ENCODE measurements at places on chromosomes 6 and 20. TPM values are rescaled to one million over a fixed set of nuclear protein-coding genes. Genes with fewer than 3 reads are reported as not detected.

GRCh38 chr6:82040405-82041221, 206.9 kb downstream of the IBTK start:
- H3K4me3 ChIP-seq, result no peak overlapping the region
- peak; percentile 76 for DNase-seq
- no peak overlapping the region for H3K27ac ChIP-seq
- H3K36me3 ChIP-seq, result no peaks in the 10 kb centered on the region
- no peaks in the 10 kb centered on the region for H3K27me3 ChIP-seq
- H3K4me1 ChIP-seq, result peaks cover 4% of the 10 kb centered on the region

Gene TFAP2D
- total RNA-seq, result not detected

DNA sequence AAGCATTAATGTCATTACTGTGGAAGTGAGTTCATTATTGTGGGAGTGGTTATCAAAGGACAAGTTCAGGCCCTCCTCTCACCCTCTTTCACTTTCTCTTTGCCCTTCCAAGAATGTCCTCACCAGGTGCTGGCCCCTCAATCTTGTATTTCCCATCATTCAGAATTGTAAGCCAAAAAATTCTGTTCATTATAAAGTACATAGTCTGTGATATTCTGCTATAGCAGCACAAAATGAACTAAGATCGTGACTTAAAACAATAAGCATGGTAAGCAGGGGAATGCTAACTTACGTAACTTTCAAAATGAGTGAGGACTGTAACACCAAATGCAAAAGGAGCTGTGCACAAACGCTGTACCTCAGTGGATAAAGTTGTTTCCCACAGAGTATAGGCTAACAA, 515.7 kb upstream of the BTBD3 start:
- no peak overlapping the region for H3K4me3 ChIP-seq
- 0 out of 2 replicates have a peak, but pooled peaks cover 11% of the 10 kb centered on the region for H3K4me1 ChIP-seq
- no peaks in the 10 kb centered on the region for H3K36me3 ChIP-seq

DNA sequence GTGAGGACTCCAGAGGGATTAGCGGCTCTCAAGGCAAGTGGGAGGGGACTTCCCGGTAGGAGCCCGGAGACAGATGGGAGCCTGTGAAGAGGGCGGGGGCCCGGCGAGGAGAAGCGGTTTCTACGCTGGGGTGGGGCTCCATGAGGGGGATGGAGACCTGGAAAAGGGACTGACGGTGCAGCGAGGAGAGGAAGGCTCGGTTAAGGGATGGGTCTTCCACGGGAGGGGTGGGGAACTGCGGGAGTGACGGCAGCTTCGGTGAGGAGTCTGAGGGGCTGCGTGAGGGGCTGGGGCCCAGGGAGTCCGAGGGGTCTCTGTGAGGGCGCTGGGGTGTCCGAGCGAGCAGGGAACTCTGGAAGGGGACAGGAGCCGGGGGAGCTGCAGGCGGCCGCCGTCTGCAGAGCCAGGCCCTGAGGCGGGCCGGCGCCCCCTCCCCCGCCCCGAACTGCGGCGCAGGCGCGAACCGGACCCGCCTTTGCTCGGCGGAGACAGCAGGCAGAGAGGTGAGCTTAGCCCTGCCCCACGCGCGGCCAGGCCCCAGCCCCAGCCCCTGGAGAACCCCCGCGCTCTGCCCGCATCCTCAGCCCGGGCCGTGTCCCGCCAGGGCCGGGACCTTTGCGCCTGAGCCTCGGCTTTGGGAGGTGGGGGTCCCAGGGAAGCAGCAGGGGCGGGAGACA, at the start of gene NRSN2:
Gene NRSN2 (plus strand): TSS at position 472 of the 677 bp plus-strand sequence. CDS start 2,533 bp downstream, outside the sequence.
- peaks cover 5% of the 10 kb centered on the region for H3K36me3 ChIP-seq
- no peaks in the 10 kb centered on the region for H3K27me3 ChIP-seq
- peak within 1 kb of the TSS; percentile 84 for H3K27ac ChIP-seq
- peak within 1 kb of the TSS; percentile 86 for H3K4me3 ChIP-seq
- peak; percentile 83 for DNase-seq
- H3K4me1 ChIP-seq, result no peaks in the 10 kb centered on the region

DNA sequence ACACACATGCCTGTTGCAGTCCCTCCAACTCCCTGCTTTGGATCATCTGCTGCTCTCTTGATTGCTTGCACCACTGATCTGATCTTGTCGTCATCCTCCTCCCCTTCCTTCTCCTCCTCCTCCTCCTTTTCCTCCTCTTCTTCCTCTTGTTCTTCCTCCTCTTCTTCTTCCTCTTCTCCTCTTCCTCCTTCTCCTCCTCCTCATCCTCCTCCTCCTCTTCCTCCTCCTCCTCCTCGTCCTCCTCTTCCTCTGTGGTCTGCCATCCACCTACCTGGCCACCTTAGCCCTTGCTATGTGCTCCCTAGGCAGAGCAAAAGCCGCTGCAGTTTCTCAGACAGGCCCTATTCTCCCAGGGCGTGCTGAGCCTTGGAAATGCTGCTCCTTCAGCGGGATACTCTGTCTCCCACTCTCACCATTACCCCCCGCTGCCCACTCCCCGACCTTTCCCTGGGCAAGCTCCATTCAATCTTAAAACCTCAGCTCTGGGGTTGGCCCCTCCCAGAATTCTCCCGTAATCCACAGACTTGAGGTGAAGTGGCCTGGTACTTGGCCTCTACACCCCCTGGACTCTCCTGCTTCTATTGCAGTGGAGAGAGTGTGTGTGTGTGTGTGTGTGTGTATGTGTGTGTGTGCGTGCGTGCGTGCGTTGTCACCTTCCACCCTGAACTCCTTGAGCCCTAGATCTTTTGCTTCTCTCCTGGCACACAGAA, 105.0 kb downstream of the SASH1 start:
- no peak for DNase-seq
- no peak overlapping the region for H3K27ac ChIP-seq
- no peaks in the 10 kb centered on the region for H3K27me3 ChIP-seq
- peaks cover 24% of the 10 kb centered on the region for H3K36me3 ChIP-seq

Gene TNFRSF6B
- total RNA-seq, result 39.9 TPM

- H3K4me1 ChIP-seq, result no peaks in the 10 kb centered on the region
- H3K27me3 ChIP-seq, result no peaks in the 10 kb centered on the region
- H3K36me3 ChIP-seq, result no peaks in the 10 kb centered on the region
- H3K27ac ChIP-seq, result no peak overlapping the region
- DNase-seq, result no peak
- H3K4me3 ChIP-seq, result no peak overlapping the region
Measured at GRCh38 chr6:80010288-80010687, 5.8 kb downstream of the TTK start.

Gene KHDRBS2
- not detected for total RNA-seq

DNA sequence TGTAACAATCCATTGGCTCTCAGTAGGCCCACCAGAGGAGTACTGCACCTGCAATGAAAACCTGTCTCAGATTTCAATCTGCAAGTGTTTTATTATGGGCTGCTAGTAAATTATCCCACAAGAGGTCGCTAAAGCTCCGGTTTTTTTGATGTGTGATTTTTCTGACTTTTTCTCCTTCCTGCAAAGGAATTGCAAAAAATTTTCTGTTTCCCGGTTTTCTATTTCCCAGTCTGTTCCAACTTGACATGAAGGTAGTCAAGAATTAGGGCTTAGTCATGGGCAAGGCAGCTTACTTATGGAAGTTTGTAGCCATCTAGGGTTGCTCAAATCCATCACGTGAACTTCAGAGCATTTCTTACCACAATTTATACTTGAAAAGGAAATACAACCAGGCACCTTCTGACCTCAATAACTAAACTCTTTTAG, 38.5 kb upstream of the AHI1 start:
- no peaks in the 10 kb centered on the region for H3K36me3 ChIP-seq
- peaks cover 39% of the 10 kb centered on the region for H3K4me1 ChIP-seq
- no peak overlapping the region for H3K4me3 ChIP-seq
- DNase-seq, result peak; percentile 88
- H3K27me3 ChIP-seq, result no peaks in the 10 kb centered on the region
- peak overlapping the region; percentile 41 for H3K27ac ChIP-seq

DNA sequence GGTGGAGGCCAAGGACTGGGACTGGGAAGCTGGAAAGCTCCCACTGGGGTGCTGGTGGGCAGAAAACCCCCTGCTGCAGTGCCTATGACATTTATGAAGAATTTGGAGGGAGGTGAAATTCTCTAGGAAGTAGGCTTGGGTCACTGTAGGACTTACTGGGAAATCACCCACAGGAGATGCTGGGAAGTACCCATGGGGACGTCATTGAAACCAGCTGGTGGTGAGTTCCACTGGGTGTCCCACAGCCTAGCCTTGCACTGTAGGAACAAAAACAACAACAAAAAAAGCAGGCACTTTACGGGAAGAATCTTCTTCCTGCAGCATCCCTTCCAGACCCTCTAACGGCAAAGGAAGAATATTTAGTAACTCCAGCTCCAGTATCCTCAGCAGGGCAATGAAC, 26.2 kb downstream of the VIP start:
- no peaks in the 10 kb centered on the region for H3K27me3 ChIP-seq
- no peaks in the 10 kb centered on the region for H3K4me1 ChIP-seq
- no peak overlapping the region for H3K27ac ChIP-seq
- no peak for DNase-seq
- no peaks in the 10 kb centered on the region for H3K36me3 ChIP-seq

Gene GSTA3
- not detected for total RNA-seq

DNA sequence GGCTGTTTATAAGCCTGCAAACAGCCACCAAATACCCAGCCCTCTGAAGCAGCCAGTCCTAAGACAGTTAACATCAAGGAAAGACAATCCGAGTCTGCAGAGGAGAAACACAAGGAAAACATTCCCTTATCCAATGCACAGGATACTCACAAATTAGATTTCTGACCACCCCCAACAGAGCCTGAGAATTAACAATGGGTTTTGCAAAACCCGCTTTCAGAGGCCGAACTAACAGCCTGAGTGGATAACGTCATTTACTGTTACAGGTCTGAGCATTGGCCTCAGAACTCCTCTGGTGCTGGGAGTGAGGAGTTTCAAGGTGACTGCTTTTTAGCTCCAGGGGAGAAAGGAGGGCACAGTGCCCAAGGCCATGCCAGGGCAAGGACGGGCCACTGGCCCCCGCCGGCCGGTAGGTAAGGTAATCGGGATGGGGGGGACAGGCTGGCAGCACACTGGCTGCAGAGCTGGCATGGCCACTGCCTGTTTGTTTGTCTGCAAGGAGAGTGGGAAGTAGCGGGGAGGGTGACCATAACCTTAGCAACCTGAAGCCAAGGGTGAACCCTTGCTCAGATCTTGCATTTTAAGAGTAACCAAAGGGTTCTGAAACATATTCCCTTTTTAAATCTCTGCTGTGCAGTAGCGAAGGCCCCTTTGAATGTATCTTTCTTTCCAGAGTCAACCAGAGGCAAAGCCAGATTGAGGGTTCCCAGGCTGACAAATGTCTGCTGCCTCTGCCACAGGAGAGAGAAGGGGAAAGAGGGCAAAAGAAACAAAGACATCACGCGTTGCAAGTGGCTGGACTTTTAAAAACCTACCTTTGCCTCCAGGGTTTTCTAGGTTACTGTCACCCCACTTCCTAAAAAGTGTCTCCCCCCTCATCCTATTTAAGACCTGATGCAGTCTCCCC, 3.9 kb downstream of the ZMYND8 start:
- H3K27me3 ChIP-seq, result no peaks in the 10 kb centered on the region
- no peak overlapping the region for H3K4me3 ChIP-seq
- H3K27ac ChIP-seq, result no peak overlapping the region
- H3K36me3 ChIP-seq, result no peaks in the 10 kb centered on the region

- peaks cover 42% of the 10 kb centered on the region for H3K4me1 ChIP-seq
- peak; percentile 71 for DNase-seq
- peak overlapping the region; percentile 39 for H3K4me3 ChIP-seq
- no peak overlapping the region for H3K27ac ChIP-seq
- no peaks in the 10 kb centered on the region for H3K27me3 ChIP-seq
- H3K36me3 ChIP-seq, result no peaks in the 10 kb centered on the region
Measured at GRCh38 chr6:37624606-37625574, 72.8 kb downstream of the MDGA1 start.

DNA sequence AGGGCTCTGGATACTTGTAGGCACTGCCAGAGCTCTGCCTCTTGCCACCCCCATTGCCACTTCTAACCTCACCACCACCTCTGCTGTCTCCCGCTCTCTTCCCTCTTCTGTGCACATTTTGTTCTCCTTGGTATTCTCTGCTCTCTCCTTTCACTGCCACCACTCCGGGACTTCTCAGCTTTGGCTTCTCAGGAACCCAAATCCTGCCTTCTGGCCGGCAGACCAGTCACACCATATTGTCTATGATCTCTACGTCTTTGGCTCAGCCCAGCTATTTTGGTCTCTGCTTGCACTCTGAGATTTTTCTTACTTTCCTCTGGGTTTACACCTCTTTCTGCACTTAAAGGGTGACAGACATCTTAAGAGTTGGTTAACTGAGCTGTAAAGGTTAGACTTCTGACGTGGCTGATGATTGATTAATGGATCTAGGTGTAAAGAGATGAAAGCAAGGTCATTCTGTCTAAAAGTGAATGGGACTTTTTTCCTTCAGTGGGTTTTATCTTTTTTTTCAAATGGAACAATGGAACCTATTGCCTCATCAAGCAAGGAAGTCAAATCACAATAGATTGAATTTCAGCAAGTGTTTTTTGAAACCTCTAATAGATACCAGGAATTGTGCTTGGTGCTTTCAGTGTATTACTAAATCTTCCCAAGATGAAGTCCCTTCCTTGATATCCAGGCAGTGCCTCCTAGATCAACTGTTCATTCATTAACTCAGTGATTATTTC, 13.8 kb downstream of the MMP24 start:
- DNase-seq, result no peak
- H3K4me1 ChIP-seq, result peaks cover 8% of the 10 kb centered on the region
- no peak overlapping the region for H3K27ac ChIP-seq
- H3K4me3 ChIP-seq, result no peak overlapping the region
- no peaks in the 10 kb centered on the region for H3K27me3 ChIP-seq
- H3K36me3 ChIP-seq, result no peaks in the 10 kb centered on the region

GRCh38 chr6:37242429-37243052, 15.0 kb upstream of the TBC1D22B start:
- H3K27ac ChIP-seq, result peak overlapping the region; percentile 97
- 0 out of 2 replicates have a peak overlapping the region, but pooled peaks have one; percentile 16 for H3K4me3 ChIP-seq
- peaks cover 83% of the 10 kb centered on the region for H3K4me1 ChIP-seq
- DNase-seq, result peak; percentile 97
- H3K27me3 ChIP-seq, result no peaks in the 10 kb centered on the region

DNA sequence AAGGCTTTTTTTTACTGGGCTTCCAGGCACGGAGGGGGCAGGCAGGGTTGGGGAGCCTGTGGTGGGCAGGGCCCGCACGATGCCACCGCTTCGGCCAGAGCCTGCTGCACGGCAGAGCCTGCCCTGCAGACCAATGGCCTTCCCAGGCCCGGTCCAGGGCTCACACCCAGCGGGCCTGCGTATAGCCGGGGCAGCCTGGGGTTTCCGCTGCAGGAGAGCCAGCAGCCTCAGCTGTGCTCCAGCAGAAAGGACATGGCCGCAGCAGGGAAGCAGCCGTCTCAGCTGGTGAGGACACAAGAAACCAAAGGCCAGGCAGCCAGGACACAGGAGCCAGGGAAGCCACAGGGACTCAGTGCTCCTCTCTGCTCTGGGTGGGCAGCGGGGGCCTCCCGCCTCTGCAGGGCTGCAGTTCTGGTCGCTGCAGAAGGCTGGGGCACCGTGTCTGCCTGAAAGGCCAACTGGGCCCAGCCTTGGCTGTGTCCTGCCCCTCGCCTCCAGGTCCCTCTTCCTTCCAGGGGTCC, 90.6 kb downstream of the TTLL2 start:
- no peak overlapping the region for H3K4me3 ChIP-seq
- H3K27me3 ChIP-seq, result no peaks in the 10 kb centered on the region
- no peaks in the 10 kb centered on the region for H3K36me3 ChIP-seq
- no peak for DNase-seq

Gene TGM2
- 339 TPM for total RNA-seq

Gene OR12D3
- total RNA-seq, result not detected

Gene GTSF1L
- not detected for total RNA-seq

Gene HTR1E
- total RNA-seq, result not detected
